Osteocyte (in vitro differentiated cells): ENCODE measurements at places on chromosomes 1 and 21. TPM values are rescaled to one million over a fixed set of nuclear protein-coding genes. Genes with fewer than 3 reads are reported as not detected.

DNA sequence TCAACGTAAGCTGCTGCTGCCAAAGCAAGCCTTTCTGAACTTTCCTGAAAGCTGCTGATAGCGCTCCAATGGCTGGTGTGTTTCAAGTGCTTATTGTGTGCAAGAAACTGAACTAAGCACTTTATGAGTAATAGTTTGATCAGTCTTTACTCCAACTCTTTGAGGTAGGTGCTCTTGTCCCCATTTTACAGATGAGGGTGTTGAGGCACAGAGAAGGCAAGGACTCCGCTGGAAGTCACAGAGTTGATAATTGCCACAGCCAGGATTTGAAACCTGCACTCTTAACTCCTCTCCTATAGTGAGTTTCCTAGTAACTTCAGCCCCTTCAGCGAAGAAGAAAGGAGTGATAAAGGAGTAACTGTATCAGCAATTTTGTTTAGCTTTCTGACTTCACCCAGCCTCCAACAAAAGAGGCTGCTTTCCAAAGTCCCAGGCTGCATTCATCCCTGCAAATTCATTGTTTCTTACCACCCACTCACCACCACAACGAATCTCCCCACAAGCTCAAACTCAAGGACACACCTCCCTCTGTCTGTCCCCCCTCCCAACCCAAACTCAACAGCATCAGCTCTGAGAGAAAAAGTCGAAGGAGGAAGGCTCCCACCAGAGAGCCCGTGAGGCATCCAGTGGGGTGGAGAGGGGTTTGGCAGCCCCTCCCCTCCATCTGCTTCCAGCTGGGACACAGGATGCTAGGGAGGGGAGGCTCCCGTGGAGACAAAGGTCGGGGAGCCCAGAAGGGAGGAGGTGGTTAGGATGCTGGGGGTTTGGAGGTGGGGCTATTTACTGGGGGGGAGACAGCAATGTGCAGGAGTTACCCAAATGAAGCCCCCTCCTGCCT lies 139.6 kb downstream of the NAV1 start:
- no peaks in the 10 kb centered on the region for H3K27me3 ChIP-seq
- H3K4me3 ChIP-seq, result no peak overlapping the region
- H3K27ac ChIP-seq, result peak overlapping the region; percentile 10
- peaks cover 45% of the 10 kb centered on the region for H3K4me1 ChIP-seq
- peaks cover 5% of the 10 kb centered on the region for H3K36me3 ChIP-seq

- H3K27me3 ChIP-seq, result no peaks in the 10 kb centered on the region
- peaks cover 25% of the 10 kb centered on the region for H3K4me1 ChIP-seq
- no peaks in the 10 kb centered on the region for H3K36me3 ChIP-seq
These were observed 41.0 kb upstream of the ZNF326 start for GRCh38 chr1:89953929-89954328.

Gene SEMA6C
- 24.7 and 28.2 TPM in 2 replicates for total RNA-seq

DNA sequence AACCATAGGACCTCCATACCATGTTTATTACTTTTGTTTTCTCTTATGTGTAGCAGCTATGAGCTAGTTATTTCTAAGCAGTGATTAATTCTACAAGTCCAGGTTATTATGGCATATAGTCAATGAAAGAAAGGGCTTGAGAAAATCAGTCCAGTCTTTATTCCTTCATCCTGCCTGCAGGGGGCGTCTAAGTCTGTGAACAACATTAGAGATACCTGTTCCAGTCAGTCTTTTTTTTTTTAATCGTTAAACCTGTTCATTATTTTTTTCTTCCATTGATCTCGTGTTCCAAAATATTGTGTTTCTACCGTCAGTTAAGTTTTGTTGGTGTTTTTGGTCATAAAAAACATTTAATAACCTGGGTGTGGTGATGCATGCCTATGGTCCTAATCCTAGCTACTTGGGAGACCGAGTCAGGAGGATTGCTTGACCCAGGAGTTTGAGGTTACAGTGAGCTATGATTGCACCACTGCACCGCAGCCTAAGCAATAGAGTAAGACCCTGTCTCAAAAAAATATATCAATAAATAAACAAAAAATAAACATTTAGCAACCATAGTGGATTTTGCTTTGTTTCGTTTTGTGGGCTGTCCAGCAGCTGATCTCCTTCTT lies 29.4 kb upstream of the CD2 start:
- H3K27ac ChIP-seq, result no peak overlapping the region
- no peak for DNase-seq
- no peak overlapping the region for H3K4me3 ChIP-seq
- no peaks in the 10 kb centered on the region for H3K4me1 ChIP-seq
- peaks cover 43% of the 10 kb centered on the region for H3K27me3 ChIP-seq

GRCh38 chr21:18840239-18840638 lies 436.7 kb upstream of the TMPRSS15 start:
- H3K4me1 ChIP-seq, result no peaks in the 10 kb centered on the region
- DNase-seq, result no peak
- H3K36me3 ChIP-seq, result peaks cover 2% of the 10 kb centered on the region
- no peaks in the 10 kb centered on the region for H3K27me3 ChIP-seq
- H3K27ac ChIP-seq, result no peak overlapping the region

- peaks cover 7% of the 10 kb centered on the region for H3K36me3 ChIP-seq
- DNase-seq, result no peak
- H3K4me1 ChIP-seq, result peaks cover 41% of the 10 kb centered on the region
- no peak overlapping the region for H3K27ac ChIP-seq
- no peaks in the 10 kb centered on the region for H3K27me3 ChIP-seq
- no peak overlapping the region for H3K4me3 ChIP-seq
These were observed 156.5 kb downstream of the EIF4G3 start for GRCh38 chr1:21020151-21020550.

GRCh38 chr1:245092638-245092976 lies 62.2 kb upstream of the KIF26B start:
- H3K36me3 ChIP-seq, result no peaks in the 10 kb centered on the region
- peaks cover 16% of the 10 kb centered on the region for H3K4me1 ChIP-seq
- no peak overlapping the region for H3K4me3 ChIP-seq
- no peak for DNase-seq
- H3K27me3 ChIP-seq, result no peaks in the 10 kb centered on the region
- H3K27ac ChIP-seq, result no peak overlapping the region

Gene NUP210L
- total RNA-seq, result not detected in 2 replicates

DNA sequence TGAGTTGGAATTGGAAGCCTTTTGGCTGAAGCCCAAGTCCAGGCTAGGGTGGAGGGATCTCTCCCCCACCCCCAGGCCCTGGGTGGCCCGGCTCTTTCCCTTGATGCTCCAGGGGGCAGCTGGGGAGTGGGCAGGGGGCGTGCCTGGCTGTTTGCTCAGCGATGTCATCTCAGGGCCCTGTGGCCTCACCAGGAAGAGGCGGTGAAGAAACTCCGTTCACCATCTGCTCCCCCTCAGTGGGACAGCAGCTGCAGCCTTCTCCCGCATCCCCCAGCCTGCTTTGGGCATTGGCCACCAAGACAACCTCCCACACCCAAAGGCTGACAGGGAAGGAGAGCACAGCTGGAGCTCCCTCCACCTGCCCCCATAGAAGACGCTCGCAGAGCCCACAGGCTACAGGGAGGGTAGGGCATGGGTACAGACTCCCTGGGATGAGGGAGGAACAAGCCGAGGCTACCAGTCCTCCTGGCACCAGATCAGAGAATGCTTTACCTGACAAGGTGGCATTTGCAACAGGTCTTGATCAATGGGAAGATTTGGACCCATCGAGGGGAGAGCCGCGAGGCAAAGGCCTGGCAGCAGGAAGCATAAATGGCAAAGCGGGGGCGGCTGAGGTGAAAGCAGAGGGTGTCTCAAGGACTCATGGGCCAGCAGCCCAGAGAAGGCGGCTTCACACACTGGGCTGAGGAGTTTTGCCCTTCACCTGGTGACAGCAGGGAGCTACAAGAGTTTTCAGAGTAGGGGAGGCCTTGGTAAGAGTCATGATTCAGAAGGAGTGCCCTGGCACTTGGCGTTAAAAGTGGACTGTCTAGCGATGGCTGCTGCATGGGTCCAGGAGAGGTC lies 6.5 kb upstream of the GUCA2A start:
- no peaks in the 10 kb centered on the region for H3K27me3 ChIP-seq
- H3K4me3 ChIP-seq, result no peak overlapping the region
- H3K27ac ChIP-seq, result no peak overlapping the region
- no peak for DNase-seq

GRCh38 chr1:171256940-171257606 lies 8.8 kb downstream of the FMO1 start:
- no peaks in the 10 kb centered on the region for H3K36me3 ChIP-seq
- DNase-seq, result no peak
- no peak overlapping the region for H3K4me3 ChIP-seq
- H3K27me3 ChIP-seq, result peaks cover 14% of the 10 kb centered on the region
- peaks cover 7% of the 10 kb centered on the region for H3K4me1 ChIP-seq

Gene DYRK3
- 1.7 and 2.1 TPM in 2 replicates for total RNA-seq

GRCh38 chr1:97524211-97524610 lies 396.6 kb downstream of the DPYD start:
- H3K4me3 ChIP-seq, result no peak overlapping the region
- no peak overlapping the region for H3K27ac ChIP-seq

GRCh38 chr1:229841230-229841629 lies 215.2 kb downstream of the URB2 start:
- H3K36me3 ChIP-seq, result no peaks in the 10 kb centered on the region
- peaks cover 5% of the 10 kb centered on the region for H3K4me1 ChIP-seq
- DNase-seq, result no peak

Gene TPTE
- not detected in 2 replicates for total RNA-seq

DNA sequence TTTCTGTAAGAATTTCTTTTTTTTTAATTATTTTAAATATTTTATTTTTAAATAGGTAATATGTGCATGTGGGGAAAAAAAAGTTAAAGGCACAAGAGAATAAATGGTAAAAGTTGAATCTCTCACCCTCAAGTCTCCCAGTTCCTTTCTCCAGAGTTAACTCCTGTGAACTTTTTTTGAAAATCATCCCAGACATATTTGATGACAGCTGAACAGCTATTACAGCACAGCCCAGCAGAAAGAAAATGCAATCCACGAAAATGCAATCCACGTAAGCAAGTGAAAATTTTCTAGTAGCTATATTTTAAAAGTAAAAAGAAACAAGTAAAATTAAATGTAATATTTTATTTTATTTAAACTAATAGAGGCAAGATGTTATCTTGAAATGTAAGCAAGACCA lies 310.0 kb upstream of the RUNX1 start:
- no peak overlapping the region for H3K4me3 ChIP-seq
- no peaks in the 10 kb centered on the region for H3K36me3 ChIP-seq
- DNase-seq, result no peak
- H3K27ac ChIP-seq, result no peak overlapping the region
- no peaks in the 10 kb centered on the region for H3K27me3 ChIP-seq

DNA sequence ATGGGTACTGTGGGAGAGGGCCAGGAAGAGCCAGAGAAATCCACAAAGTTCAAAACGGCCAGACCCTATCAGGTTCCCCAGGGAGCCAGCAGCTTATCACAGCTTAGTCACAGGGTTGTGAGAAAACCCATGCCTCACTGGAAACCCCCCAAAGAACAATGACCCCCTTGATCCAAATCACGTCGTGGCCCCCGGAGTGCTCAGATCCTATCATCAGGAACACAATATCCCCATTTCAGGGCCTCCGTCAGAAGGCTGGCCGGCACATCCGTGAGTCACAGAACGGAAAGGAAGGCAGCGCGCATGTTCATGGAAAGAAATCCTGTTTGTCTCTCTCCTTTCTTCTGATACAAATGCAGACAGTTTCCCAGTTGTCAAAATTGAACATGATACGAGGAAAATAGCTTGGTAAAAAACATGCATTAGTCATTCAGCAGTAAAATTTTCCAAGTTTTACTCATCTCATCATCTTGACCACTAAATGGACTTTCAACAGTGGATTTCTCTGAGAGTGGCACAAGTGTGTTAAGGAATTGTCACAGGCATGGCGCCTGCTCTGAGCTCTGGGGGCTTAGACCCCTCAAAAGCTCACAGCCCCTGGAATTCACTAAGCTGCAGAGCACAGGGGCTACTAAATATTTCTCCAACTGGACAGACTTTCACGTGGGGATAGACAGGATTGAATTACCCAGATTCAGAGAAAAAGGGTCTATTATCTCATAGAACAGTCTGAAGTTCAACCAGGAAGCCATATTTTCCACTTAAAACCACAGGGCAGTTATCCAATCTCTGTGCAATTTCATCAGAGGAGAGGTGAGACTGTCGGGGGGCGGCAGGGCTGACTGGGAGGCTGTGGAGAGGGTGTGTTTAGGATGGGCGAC lies 124.8 kb downstream of the RIPK4 start:
- H3K4me3 ChIP-seq, result peak overlapping the region; percentile 2
- DNase-seq, result no peak
- no peaks in the 10 kb centered on the region for H3K36me3 ChIP-seq
- H3K4me1 ChIP-seq, result peaks cover 41% of the 10 kb centered on the region
- H3K27me3 ChIP-seq, result no peaks in the 10 kb centered on the region
- peak overlapping the region; percentile 94 for H3K27ac ChIP-seq

GRCh38 chr1:205199931-205200299 lies 11.6 kb downstream of the DSTYK start:
- DNase-seq, result no peak
- H3K4me1 ChIP-seq, result peaks cover 23% of the 10 kb centered on the region
- H3K4me3 ChIP-seq, result no peak overlapping the region
- H3K36me3 ChIP-seq, result no peaks in the 10 kb centered on the region
- no peaks in the 10 kb centered on the region for H3K27me3 ChIP-seq
- H3K27ac ChIP-seq, result no peak overlapping the region

DNA sequence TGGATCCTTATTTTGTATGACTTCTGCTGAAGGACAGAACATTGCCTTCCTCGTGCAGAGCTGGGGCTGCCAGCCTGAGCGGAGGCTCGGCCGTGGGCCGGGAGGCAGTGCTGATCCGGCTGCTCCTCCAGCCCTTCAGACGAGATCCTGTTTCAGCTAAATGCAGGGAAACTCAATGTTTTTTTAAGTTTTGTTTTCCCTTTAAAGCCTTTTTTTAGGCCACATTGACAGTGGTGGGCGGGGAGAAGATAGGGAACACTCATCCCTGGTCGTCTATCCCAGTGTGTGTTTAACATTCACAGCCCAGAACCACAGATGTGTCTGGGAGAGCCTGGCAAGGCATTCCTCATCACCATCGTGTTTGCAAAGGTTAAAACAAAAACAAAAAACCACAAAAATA lies 27.5 kb upstream of the KDM4A start:
- H3K27me3 ChIP-seq, result no peaks in the 10 kb centered on the region
- peaks cover 14% of the 10 kb centered on the region for H3K4me1 ChIP-seq
- DNase-seq, result no peak
- H3K4me3 ChIP-seq, result no peak overlapping the region
- H3K36me3 ChIP-seq, result peaks cover 1% of the 10 kb centered on the region

Gene LMX1A
- total RNA-seq, result not detected in 2 replicates

- no peak overlapping the region for H3K4me3 ChIP-seq
- peaks cover 30% of the 10 kb centered on the region for H3K4me1 ChIP-seq
- DNase-seq, result no peak
- no peaks in the 10 kb centered on the region for H3K36me3 ChIP-seq
- no peak overlapping the region for H3K27ac ChIP-seq
These were observed 133.6 kb downstream of the TM2D1 start for GRCh38 chr1:61591351-61591750.
